ENCODE measurements at places on chromosomes 2 and 18.

DNA sequence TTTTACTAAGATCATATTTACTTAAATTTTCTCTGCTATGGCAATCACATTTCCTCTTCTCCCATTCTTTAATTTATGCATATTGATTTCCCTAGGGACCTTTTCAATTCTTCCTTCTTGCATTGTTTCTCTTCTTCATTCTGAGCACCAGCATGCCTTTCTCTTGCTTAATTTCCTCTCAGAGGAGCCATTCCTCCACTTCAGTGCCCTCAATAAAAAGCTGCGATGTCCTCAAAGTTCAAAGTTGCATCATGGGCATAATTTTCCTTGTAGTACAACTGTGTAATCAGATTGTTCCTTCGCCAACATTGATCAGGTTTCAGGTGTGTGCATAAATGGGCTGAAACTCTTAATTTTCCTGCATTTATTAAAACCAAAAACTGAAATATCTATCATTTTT is 21.8 kb upstream of the CD226 start:
- no peak for DNase-seq

DNA sequence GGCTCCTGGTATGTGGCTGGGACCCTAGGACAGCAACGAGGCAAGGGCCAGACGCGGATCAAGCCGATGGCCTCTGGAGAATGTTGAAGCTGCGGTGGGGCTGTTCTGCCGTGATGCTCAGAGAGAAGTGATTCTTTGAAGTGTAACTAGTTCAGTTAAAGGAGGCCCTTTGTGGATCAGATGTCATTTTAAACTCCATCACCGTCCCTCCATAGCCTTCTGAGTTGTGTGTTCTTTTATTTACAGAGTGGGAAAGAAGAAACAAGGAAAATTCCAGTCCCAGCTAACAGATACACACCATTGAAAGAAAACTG is 403 bp downstream of the PNO1 start:
- DNase-seq: no peak

DNA sequence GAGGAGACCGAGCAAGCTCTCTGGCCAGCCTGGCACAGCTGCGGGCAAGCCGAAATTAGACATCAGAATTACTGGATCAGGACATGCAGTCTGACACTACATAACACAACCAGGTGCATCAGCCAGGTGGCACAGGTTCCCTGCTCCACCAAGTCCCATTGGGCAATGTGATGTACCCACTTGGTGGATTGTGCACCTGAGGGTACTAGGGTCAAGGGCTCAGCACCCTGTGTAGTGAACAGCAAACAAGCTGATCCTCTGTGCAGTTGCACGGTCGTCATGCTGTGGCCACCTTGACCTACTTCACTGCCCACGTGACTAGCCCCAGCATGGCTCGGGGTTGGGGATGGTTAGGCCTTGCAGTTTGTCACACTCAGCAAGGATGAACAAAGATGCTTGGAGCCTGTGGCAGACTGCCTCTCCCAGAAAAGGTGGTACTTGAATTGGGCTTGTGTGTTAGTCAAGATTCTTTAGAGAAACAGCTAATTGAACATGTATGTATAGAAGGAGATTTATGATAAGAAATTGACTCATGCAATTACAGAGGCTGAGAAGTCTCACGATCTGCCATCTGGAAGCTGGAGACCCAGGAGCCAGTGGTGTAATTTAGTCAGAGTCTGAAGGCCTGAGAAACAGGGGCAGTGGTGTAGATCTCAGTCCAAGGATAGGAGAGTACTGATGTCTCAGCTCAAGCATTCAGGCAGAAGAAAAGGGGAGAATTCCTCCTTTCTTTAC is 71.4 kb upstream of the TMEM87B start:
- DNase-seq: no peak

- no peak for DNase-seq
Observed at GRCh38 chr18:31576670-31577069, 15.0 kb upstream of the TTR start.

DNA sequence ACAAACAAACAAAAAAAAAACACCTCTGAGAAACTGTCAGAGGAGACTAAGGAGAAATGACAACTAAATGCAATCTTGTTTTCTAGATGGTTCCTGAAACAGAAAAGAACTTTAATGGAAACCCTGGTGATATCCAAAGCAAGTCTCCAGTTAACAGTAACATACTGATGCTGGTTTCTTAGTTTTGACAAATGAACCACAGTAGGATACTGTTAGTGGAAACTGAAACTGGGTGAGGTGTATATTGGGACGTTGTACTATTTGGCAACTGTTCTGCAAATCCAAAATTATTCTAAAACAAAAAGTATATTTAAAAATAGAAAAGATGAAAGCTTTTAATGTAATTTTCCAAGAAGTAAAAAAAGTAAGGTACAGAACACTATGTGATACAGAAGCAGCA is 11.4 kb downstream of the SESTD1 start:
- no peak for DNase-seq

- DNase-seq: no peak
Observed at GRCh38 chr2:225598426-225598825, 198.9 kb downstream of the NYAP2 start.

DNA sequence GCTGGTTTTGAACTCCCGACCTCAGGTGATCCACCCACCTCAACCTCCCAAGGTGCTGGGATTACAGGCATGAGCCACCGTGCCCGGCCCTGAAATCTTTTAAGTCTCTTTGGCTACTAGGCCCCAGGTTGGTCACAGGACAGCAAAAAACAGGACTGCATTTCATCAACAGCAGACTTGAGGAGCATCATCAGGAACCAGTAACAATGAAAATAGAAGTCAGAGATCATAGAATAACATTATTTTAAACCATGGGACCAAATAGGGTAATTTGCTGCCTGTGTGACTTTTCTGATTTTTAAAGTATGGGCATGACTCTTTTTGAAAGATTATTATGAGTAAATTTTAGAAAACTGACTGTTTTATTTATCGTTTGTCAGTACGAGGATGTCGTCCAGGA is 24.8 kb downstream of the PPP1CB start:
- DNase-seq: no peak

DNA sequence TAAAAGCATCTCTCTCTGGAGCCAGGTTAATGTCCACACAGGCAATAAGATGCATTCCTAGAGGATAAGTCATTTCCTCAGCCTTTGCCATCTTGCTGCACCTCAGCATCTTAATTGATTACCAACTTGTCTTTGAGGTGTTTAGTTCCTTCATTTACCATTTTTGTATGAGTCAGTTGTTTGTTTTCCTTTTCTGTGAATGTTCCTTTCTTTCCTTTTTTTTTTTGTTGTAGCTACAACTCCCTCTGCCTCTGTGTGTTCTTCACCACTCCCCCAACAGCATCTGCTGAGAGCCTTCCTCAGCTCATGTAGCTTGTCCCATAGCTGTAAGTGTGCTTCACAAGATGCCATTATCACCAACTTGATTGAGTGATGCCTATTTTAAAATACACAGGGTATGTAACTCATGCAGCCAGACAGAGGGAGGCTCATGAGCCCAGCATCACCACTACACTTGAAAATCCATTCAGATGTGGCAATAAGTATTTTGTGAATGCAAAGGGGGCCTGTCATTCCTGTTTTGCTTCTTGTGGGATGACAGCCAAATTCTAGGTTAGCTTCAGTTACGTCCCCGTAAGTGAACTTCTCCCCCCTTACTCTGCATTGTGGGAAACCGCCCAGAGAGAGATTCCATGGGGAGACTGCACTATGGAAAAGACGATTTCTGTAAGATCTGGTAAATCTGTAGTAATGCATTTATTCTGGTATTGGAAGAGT is 315.9 kb upstream of the ZEB2 start:
- DNase-seq: no peak

- DNase-seq: no peak
Observed at GRCh38 chr2:174561972-174562370, 35.6 kb downstream of the WIPF1 start.

DNA sequence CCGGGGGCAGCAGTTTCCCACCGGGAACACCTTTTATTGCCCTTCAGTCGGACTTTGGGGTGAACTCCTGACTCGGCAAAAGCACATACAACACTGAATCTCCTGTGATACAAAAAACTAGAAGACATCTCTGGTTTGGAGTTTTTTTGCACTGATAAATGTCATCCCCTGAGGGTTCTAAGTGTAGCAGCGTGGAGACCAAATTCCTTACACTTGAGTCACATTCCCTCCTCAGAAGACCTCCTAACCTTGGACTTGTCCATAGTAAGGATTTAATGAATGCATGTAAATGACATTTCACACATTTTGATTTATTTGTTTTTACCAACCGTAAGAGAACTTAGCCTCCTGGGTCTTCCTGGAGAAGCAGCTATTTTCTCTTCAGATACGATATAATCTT is 54.0 kb upstream of the GPR45 start:
- DNase-seq: no peak
